ENCODE measurements at places on chromosomes 16 and 17.

- no peak for DNase-seq
These were observed 54.4 kb upstream of the RCVRN start for GRCh38 chr17:9959377-9959981.

GRCh38 chr17:10751563-10751962 is 21.7 kb upstream of the TMEM220 start:
- DNase-seq = no peak

DNA sequence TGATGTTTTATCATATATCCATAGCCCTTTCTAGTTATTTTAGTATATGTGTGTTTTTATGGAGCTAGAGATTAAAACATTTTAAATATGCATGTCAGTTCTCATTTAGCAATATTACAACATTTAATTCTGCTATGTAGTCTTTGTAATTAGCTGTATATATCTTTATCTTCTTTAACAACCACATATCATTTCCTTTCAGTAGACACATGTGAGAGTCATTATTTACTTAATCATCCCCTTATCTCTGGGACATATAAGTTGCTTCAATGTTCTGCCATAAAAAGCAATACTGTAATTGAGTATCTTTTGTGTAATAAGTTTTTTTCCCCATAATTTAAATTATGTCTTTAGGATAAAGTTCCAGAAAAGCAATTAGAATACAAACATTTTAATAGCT is 52.0 kb upstream of the CLEC3A start:
- DNase-seq = no peak

- DNase-seq = no peak
These were observed 11.3 kb downstream of the NTN1 start for GRCh38 chr17:9032583-9032982.

DNA sequence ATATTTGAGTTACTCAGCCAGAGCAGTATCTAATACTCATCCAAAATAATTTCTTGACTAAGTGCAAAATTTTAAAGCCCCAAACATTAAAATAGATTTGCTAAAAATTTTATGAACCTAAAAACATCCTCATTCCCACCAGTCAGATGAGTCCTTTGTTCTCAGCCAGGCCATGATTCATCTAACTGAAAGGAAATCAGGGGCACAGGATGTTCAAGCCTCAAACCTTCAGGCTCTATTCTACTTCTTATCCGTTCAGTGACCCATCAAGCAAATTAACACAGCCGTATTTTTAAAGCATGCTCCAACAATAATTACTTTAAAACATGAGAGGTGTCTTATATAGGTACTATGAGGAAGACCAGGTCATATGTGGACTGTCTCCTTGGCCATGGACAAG is 176.5 kb upstream of the MON1B start:
- no peak for DNase-seq

DNA sequence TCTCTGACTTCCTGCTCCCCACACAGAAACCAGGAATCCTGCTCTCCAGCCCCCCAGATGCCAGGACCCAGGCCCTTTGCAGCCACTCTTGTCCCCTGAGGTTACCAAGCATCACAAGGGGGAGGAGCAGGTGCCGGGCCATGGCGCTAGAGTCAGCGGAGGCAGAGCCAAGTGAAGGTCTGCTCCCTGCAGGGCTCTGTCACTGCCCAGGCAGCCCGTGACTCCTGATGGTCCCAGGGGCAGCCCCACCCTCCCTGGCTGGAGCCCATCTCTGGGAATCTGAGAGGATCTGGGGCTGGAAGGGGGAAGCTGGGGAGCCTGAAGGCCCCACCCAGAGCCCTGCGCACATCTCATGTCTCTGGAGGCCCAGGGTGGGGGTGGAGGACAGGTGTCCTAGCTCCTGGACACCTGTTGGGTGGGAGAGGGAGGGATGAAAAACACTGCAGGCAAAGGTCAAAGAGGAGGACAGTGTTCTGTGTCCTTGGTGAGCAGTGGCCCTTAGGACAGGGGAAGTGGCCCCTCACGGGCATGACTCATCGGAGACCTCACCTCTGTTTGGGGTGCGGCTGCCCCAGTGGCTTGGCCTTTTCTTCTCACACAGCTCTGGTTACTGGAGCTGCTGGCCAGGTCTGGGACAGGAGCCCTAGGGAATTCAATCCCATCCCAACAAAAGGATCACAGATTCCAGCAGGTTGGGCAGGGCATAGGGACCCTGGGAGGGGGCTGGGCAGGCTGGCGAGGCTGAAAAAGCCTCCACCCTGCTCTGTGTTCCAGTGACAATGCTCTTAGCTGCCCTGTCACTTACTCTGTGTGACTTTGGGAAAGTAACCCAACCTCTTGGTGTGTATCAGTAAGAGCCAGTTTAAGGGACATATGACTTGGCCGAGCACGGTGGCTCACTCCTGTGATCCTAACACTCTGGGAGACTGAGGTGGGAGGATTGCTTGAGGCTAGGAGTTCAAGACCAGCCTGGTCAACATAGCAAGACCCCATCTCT is at the start of gene PRSS36:
PRSS36 (minus strand) TSS at position 173 of the 997 bp plus-strand sequence; CDS start at position 142, 31 bp downstream.
- DNase-seq = no peak

GRCh38 chr17:50088952-50089825 is 6.0 kb upstream of the PDK2 start:
- DNase-seq = no peak

DNA sequence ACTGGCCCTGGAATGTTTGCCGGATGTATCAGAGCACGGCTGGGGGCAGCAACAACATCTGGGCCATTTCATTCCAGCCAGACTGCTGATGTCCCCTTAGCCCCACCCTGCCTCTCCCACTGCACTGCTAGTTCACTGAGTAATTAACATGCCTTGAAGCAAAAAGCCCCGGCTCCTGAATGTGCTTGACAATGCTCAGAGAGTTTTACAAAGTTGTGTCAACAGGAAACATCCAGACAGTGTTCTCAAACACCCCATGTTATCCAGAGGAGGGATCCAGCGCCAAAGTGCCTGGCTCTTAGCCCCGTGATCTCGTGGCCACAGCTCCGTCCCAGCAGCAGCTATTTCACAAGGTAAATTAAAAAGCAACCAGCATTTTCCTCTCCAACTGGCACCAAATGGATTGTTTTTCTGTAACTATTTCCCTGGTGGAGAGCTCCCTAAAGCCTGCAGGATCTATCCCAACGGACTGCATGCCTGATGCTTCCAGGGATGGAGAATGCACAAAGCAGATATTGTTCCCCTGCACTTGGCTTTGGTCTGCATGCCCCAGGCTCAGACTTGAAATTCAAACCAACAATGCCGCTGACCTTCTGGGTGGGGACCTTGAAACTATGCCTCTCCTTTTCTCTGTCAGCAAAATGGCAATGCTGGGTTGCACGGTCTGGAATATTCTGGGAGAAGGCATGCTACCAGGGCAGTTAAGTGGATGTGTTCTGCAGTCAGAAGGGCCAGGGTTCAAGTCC is 115.6 kb upstream of the CDH5 start:
- no peak for DNase-seq

DNA sequence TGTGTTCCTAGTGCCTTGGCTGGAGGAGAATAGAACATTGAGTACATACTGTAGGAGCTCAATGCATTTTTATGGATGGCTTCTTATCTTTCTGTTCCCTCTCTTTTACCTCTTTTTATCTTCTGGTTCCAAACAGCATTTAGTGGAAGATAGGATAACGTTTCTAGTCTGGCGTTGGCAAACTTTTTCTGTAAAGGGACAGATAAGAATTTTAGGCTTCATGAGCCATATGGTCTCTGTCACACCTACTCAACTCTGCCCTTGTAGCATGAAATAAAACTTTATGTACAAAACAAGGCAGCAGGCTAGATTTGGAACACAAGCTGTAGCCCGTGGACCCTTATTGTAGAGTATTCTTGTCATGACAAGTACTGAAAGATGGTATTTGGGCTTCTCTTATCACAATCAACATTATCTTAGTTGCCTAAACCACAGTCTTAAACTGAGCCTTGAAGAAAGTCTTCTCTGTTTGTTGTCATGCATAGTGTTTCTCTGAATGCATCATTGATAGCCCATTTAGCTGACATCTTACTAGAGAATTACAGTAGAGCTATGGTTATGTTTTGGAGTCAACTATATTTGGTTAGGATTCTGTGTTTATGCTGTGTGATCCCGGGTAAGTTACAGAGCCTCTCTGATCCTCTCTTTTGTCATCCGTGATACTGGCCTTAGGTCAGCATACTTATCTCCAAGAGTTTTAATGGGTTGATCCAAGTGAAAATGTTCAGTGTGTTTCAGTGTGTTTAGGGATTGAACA is 80.2 kb downstream of the HS3ST4 start:
- no peak for DNase-seq

DNA sequence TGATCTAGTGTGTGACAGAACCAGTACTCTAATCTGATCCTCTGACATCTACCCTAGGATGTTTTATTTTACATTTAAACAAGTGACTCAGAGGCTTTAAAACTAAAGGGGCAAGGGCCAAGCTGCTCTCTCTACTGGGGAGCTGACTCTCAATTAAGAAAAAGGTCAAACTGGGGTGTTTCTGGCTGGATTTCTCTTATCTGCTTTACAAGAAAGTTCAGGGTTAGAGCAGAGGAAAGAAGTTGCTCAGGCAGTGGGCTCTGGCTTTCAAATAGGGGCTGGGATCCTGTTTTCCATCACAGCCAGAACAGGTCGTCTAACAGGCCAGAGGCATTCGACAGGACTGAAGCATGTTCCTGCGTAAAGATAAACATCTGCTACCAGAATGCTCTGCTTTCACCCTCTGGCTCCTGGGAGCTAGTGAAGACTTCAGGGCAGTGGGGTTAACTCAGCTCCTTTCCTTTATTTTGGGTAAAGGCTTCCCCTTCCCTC is 8.5 kb downstream of the MMP28 start:
- no peak for DNase-seq

GRCh38 chr16:88770461-88771293 is 14.3 kb downstream of the PIEZO1 start:
- no peak for DNase-seq

DNA sequence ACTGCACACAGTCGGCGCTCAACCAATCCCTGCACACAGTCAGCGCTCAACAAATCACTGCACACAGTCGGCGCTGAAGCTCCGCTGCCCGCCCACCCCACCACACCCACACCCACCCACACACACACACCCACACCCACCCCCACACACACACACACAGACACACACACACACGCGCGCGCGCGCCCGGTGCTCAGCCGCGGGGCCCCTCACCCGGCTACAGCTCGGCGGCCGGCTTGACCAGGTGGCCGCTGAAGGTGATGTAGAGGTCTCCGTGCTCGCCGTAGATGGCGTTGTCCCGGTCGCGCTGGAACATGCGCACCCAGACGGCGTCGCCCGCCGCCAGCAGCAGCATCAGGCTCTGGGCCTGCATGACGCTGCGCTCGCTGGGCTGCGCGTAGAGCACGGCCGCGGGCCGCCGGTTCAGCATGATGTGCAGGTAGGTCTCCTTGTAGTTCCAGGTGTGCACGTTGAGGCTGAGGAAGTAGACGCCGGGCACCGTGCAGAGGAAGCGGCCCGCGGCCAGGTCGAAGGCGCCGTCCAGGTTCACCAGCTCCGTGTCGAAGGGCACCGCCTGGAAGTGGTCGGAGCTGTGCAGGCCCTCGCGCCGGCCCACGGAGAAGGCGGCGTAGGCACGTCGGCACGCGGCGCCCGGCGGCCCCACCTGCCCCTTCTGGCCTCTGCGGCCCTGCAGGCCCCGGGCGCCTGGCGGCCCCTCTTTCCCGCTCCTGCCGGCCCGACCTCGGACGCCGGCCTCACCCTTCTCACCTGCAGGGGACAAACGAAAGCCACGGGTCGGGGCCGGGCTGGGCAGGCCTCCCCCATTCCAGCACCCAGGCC is 2.5 kb downstream of the C1QTNF8 start:
- DNase-seq = no peak

- no peak for DNase-seq
These were observed 9.4 kb upstream of the ENGASE start for GRCh38 chr17:79065105-79065670.

DNA sequence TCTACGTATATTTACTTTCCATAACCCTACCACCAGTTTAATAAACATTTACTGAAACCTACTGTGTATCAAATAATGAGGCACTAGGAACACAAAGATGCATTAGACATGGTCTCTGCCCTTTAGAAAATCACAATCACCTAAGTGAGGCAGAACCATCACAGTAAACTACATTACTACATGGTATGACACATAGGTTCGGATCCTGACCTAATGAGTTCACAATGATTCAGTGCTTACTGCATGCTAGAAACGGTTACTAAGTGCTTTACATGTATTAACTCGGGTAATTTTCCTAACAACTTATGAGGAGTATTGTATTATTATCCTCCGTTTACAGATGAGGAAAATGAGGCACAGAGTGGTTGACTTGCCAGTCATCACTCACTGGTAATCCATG is 5.2 kb upstream of the SYNRG start:
- DNase-seq = no peak

DNA sequence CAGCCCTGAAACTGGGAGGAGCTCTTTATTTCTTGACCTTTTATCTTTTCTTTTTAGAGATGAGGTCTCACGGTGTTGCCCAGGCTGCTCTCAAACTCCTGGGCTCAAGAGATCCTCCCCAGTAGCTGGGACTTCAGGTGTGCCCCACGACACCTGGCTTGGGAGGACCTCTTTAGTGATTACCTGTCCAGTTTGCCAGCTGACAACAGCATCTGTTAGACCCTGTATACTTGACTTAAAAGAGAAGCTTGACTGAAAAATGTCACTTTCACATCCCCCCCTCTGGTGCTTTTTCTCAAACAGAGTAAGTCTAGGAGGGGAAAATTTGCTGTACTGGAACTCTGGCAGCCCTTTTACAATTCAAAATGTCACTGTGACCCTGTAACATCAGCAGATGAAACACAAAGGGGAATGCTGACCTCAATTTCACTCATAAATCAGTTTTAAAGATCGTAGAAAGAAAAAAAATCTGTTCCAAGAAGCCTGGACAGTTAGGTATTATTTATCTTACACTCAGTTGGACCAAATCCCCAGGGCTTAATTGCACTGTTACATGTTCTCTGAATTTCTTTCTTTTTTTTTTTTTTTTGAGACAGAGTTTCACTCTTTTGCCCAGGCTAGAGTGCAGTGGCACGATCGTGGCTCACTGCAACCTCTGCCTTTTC is 1.8 kb upstream of the ERN1 start:
- DNase-seq = no peak

DNA sequence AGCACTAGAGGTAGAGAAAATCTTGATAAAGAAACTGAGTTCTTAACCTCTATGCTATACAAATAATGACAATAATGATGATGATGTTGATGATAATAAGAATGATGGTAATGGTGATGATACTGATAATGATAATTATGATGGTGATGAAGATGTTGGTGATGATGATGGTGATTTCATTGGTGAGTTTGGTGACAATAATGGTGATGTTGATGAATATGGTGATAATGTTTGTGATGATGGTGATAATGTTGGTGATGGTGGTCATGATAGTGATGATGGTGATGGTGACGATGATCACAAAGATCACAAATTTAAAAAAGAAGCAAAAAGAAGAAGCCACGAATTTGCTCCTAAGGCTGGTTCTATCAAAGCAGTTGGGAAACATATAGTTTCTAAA is 519.0 kb upstream of the C16orf82 start:
- DNase-seq = no peak

GRCh38 chr17:73155410-73156165 is 9.2 kb upstream of the SSTR2 start:
- no peak for DNase-seq

DNA sequence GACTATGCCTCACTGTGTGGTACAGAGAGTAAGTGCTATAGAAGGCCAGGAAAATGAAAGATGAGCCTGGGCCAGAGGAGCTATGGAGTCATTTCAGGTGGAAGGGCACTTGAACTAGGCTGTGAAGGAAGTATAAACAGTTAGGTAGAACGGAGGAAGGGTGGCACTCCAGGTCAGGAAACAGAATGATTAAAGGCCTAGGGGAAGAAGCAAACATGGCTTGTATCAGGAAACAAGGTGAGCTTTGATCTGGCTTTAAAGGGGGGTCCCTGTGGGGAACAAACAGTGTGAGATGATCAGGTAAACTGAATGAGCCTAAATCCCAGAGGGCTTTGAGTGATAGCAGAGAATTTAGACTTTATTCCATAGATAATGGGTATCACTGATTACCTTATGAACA is 16.9 kb downstream of the MAP3K3 start:
- no peak for DNase-seq
